ENCODE measurements at places on chromosomes 16 and 17.

DNA sequence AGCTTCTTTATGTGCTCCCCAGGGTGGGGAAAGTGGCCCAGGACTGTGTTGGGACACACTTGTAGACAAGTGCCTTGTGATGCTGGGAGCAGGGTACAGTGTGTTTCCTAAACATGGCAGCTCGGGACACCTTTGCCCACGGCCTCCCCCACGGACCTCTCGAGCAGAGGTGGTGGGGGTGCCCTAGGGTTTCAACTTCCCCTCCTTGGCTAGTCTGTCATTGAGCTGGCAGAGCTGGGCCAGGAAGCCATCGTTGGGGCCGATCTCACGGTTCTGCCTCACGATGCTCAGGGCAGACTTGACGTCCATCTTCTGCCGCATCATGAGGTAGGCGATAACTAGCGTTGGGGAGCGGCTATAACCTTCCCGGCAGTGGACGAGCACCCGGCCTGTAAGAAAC is 9.4 kb downstream of the DUSP3 start:
- no peak for DNase-seq

DNA sequence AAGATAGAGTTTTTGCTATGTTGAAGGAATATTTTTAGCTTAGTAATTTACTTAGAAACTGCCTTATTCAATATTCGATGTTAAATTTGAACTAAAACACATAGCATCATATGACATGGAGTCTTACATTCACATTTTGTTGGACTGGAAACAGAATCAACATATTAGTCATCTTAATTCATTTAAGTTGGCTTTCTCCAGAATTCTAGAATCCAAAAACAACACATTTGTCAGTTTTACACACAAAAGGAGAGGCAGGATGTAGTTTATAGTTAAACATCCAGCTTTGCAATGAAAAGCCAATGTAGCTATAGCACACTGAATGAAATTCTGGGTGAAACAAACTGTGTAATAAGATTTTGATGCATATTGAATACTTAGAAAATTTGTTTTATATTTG is 43.3 kb downstream of the WWOX start:
- no peak for DNase-seq

DNA sequence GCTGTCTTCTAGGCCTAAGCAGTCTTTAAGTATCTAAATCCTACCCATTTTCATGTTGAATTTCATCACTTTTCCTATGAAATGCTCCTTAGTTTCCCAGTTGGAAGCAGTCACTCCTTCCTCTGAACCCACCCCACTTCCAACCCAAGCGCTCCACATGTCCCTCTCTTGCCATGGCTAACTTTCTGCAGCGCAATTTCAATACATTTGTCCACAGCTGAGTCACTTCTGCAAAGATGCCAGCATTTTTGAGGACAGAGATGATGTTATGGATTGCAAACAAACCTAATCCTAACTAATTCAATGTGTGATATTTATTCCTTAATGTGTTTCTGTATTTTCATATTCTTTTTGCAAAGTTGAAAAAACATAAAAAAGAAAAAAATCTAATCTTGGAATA is 71.7 kb downstream of the HLF start:
- DNase-seq, result no peak

DNA sequence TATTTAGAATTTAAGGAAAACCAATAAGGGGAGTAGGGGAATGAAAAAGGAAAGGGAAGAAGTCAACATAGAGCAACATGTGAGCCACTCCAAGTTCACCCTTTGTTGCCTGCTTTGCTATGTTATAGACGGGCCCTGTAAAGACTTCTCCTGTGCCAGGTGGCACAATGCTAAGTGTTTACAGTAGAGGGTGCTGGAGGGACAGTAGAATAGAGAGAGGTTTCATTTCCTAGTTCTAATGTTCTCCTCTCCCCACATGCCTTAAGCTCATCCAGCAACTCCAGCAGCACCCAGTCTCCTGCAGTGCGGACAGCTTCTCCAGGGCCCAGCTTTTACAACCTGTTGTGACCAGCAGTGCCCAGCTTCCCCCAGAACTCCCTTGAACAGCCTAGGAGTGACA is 468.0 kb downstream of the HS3ST3B1 start:
- DNase-seq, result no peak

- no peak for DNase-seq
These were observed 59.6 kb upstream of the MTMR4 start for GRCh38 chr17:58574025-58574424.

DNA sequence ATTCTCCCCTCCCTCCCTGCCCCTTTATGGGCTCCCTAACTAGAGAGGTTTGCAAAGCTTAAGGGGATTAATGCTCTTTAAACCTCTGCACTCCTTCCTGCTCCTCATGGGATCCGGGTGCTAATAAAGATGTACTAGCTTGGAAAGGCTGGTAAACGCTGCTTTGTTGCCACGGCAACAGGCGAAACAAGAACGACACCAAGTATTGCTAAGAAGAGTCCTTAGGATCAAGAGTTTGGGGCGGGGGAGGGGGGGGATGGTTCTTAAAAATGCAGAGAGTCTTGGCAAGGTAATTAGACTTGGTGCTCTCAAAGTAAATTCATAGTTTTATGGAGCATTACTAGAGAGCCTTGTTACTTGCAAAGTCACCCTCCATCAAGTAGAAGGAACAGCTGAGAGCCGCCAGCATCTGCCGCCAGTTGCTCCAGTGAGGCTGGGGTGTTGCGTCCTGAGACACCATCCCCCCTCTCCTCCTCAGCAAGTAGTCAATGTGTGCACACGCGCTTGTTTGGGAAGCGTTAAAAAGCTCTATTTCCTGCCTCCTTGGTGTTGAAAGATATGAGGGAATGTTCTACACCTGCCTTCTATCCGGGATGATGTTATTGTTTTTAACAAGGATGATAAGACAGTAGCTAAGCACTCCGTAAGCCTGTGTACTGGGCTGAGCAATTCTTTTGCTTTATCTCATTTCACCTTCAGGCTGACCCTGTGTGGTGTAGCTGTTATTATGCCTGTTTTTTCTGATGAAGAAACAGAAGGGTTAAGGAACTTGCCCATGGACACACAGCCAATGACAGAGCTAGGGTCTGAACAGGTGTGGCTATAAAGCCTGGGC is 190.9 kb downstream of the CCDC182 start:
- no peak for DNase-seq

GRCh38 chr17:15651583-15652110 is 32.1 kb upstream of the FBXW10B start:
- DNase-seq, result peak; percentile 54

DNA sequence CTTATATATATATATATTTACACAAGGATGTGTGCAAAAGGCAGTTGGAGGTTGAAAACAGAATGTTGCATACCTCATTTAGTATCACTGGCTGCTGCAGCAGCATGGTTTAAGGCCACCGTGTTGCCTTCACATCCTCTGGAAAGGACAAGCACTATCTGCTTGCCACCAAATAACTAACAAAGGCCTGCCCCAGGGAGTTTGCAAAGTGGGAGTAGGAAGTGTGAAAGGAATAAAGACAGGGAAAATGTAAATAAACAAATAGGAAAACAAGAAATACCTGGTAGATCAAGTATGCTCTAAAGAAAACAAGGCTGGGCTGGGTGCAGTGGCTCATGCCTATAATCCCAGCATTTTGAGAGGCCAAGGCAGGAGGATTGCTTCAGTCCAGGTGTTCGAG is 33.5 kb upstream of the GFOD2 start:
- no peak for DNase-seq
